Activated gamma-delta T cell (primary cell): ENCODE measurements at places on chromosomes 6 and 20.

GRCh38 chr6:134421501-134421900 is 103.6 kb upstream of the SGK1 start:
- DNase-seq, result no peak

DNA sequence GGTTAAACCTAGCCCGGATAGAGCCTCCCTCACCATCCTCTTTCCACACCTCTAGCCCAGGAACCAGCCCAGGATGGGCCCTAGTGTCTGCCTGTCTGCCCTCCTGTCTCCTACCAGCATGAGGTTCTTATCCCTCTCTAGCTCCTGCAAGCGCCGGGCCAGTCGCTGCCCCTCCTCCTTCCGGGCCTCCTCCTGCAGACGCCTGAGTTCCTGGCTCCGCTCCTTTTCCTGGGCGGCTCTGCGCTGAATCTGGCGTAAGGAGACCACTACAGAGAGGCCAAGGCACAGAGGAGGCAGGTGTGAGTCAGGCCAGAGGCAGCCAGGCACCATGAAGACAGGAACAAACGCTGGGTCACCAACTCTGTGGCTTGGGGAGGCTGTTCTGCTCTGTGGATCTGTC is 4.3 kb upstream of the PSORS1C2 start:
- no peak for DNase-seq

GRCh38 chr6:57423468-57423867 is 106.0 kb downstream of the PRIM2 start:
- no peak for DNase-seq

DNA sequence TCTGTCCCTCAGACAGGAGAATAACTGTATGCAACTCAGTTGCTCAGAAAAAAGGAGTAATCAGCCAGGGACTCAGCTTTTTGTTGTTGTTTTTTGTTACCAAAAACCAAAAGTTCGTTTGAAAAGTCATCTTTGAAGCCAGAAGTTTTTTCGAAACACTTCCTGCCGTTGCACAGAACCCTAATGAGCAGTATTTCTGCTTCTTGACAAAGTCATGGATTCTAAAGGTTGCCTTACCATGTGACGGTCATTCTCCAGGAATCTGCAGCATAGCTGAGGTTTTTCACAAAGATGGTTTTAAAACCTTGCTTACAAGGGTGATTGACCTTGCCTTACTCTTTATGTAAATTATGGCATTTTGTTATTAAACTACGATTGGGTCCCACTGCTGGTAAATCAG is 1.9 kb downstream of the RAB32 start:
- DNase-seq, result no peak

DNA sequence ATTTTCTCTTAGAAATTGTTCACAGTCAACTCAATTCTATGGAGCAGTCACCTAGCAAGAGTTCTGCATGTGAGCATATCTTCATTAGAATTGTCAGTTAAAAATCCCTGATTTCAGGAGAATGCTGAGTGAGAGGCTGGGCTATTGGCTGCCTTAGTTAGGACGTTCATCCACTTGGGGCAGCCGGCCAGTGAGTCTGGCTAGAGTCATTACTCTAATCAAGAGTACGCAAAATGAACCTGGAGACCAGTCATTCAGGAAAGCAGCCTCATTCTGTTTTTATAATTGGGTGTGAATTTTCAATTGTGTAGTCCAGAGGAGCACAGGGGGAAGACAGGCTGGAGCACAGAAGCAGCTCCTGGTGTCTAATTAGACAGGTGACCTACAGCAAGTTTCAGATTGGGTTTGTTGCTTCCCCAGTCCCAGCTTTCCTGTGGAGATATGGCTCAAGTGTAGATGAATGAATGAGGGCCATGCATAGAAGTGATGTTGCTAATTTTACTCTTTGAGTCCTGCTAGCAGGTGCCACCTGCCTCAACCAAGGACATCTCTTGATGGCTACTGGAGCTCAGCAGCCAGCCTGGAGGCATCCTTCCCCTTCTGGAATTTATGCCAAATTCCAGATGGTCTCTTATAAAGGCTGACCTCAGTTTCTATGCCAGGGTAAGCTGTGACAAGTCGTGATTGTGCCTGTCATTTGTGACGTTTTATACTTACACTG is 265.7 kb downstream of the NKAIN2 start:
- no peak for DNase-seq

- no peak for DNase-seq
These were observed 35.4 kb downstream of the FYN start for GRCh38 chr6:111837641-111838500.

- DNase-seq, result no peak
These were observed 147.8 kb downstream of the EDN3 start for GRCh38 chr20:59448196-59448595.

- DNase-seq, result no peak
These were observed 643.8 kb downstream of the DHX35 start for GRCh38 chr20:39605908-39606307.

DNA sequence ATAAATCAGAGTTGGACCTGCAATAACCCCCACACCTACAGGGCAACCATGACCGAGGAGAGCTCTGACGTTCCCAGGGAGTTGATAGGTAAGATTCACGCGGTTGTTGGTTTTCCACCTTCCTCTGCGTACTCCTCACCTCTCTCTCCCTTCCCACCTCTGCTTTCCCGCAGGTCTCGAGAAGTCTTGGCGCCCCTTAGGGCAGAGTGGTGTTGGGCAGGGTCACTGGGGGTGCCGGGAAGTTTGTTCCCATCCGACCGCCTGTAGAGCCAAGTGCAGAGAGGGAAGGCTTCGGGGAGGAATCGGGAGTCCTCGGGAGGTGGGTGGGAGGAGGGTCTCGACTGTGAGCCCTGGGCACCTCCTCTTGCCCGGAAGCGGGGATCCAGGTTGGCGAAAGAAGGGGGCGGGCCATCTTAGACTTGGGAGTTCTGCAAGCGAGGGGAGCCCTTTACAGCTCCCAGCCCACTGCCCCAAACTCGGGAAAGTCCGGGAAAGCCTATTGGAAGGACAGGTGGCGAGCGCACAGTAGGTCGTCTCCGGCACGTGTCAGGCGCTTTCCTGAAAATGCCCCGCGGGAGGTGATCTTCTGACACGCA is 672 bp downstream of the CARMIL1 start:
- no peak for DNase-seq

- DNase-seq, result no peak
These were observed 286.5 kb upstream of the PRND start for GRCh38 chr20:4435225-4435624.

DNA sequence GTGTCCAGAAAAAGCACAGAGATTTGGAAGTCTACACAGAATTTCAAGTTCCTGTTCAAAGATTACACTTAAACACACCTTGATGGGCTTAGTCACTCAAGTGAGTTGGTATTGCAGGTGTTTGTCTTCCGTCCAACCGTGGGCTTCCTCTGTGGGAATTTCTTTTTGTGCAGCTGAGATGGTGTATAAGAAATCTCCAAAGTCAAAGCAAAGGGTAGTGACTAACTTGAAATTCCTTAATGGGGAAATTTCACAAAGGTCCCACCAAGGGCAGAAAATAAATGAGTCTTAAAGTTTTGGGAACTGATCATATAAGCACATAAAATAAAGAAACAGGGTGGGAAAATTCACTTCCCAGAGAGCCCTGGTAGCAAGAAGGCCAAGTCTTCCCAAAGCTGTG is 102.0 kb upstream of the TNFAIP3 start:
- DNase-seq, result no peak

GRCh38 chr6:117494283-117494682 is 11.8 kb downstream of the DCBLD1 start:
- no peak for DNase-seq
